Activated CD4-positive, alpha-beta memory T cell treated with anti-CD3 and anti-CD28 coated beads for 36 hours (primary cell): ENCODE measurements at places on chromosomes 3 and 15. TPM values are rescaled to one million over a fixed set of nuclear protein-coding genes. Genes with fewer than 3 reads are reported as not detected.

DNA sequence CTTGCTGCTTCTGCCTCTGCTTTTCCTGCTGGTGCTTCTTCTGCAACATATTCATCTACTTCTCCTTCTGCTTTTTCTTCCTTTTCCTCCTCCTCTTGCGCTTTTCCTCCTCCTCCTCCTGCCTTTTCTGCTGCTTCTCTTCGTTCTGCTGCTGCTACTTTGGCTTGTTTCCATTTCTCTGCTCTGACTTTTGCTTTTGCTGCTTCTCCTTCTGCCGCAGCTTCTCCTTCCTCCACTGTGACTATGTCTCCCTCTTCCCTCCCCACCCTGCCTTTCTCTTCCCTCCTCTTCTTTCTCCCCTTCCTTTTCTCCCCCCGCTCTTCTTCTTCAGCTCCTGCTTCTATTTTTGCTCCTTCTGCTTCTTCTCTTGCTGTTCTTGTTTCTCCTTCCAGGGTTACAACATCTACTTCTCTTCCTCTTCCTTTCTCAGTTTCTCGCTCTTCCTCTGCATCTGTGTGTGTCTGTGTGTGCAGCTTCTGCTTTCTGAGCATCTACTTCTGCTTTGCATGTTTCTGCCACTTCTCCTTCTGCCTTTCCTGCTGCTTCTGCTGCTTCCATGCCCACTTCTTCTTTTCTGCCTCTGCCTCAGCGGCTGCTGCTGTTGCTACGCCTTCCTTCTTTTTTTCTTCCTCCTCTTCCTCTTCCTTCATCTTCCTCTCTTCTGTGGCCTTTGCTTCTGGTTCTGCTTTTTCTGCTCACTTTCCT lies 51.4 kb downstream of the FAM43A start:
- no peak for DNase-seq

- no peak for DNase-seq
Measured at GRCh38 chr15:84653584-84653909, 536 bp downstream of the WDR73 start.

IQCF5 gene
- total RNA-seq = not detected

- DNase-seq = peak; percentile 64
Measured at GRCh38 chr3:122668930-122669730, 11.5 kb upstream of the PARP14 start.

DNA sequence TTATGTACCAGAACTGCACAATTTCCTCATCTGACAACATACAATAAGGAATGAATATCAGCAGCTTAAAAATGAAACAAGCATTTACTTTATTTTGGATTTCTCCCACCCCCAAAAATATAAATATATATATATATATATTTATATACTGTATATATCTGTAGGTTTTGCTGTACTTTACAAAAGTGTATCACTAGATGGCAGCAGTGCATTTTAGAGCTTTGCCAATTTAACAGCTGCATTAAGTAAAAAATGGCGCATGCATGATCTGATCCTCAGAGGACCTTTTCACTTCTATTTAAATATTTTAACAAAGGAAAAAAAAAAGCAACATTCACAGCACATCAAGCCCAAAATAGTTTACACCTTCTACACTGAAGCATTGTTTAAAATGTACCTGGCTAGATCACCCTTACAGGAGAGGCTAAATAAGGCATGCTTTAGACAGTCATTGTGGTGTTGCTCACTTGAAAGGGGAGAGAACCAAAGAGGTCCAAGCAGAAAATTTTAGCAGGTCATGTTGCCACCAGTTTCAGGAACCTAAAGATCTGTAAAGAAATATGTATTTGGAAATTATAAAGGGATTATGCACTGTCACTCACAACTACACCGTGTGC lies 72.6 kb downstream of the NPTN start:
- no peak for DNase-seq

- no peak for DNase-seq
Measured at GRCh38 chr3:122758877-122759560, 34.6 kb downstream of the HSPBAP1 start.

DNA sequence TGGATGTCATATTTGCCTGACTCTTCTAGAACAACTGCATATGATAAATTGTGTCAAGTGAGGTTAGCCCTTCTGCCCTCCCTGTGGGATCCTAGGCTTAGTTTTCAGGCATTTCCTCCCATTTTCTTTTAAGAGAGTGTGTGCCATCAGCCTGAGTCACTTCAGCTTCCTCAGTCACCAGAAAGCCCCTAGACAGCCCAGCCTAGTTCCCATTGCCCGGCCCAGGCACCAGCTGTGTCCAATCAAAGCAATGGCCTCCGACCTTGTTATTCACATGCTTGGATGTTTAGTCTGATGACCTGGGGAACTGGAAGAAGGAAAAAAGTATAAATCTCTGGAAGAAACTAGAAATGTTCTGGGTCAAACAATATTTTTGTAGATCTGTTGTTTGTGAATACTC lies 221.9 kb upstream of the LRIG1 start:
- no peak for DNase-seq

- DNase-seq = no peak
Measured at GRCh38 chr3:177615015-177615414, 417.7 kb upstream of the TBL1XR1 start.

- no peak for DNase-seq
Measured at GRCh38 chr3:191682961-191683360, 222.0 kb downstream of the PYDC2 start.

DNA sequence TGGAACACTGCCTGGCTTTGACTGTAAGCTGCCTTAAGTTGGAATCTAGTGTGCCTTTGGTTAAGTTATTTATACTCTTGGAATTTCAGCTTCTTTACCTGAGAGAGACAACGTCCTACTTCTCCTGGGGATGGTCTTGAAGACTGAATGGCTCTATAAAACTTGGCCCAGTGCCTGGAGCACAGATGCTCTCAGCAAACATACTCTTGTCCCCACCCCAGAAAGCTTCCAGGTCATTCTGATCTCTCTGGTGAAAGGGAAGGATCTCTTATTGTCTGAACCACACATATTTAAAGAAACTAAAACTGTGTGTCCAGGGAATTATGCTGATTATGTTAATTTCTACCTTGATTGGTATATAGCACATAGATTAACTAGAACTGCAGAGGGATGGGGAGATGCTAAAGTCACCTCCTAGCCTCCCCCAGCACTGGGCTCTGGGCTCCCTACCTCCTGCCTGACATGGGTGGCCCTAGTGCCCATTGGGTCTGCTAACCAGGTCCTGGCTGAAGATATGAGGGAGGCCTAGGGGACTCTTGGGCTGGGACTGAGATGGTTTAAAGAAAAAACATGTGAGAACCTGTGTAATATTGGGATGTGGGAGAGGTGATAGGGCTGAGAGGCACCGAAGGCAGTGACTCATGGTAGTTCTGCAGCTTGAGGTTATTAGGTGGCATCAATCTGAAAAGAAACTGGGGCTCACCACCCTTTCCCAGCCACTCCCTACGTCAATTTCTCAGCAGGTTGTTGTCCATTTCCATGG lies 171.0 kb downstream of the RPLP1 start:
- peak; percentile 15 for DNase-seq

RASGRP1 gene
- 174 TPM for total RNA-seq

GRCh38 chr3:53159156-53160060 lies 1.6 kb upstream of the PRKCD start:
- DNase-seq = no peak

ZNF502 gene
- 0.69 TPM for total RNA-seq

- DNase-seq = no peak
Measured at GRCh38 chr15:93196135-93196670, 107.2 kb upstream of the RGMA start.

CCR1 gene
- total RNA-seq = 0.80 TPM

ST6GAL1 gene
- total RNA-seq = 113 TPM

IGF2BP2 gene
- 0.55 TPM for total RNA-seq

- DNase-seq = no peak
Measured at GRCh38 chr3:149455989-149456388, 18.5 kb upstream of the TM4SF4 start.

GOLGA6D gene
- not detected for total RNA-seq

DNA sequence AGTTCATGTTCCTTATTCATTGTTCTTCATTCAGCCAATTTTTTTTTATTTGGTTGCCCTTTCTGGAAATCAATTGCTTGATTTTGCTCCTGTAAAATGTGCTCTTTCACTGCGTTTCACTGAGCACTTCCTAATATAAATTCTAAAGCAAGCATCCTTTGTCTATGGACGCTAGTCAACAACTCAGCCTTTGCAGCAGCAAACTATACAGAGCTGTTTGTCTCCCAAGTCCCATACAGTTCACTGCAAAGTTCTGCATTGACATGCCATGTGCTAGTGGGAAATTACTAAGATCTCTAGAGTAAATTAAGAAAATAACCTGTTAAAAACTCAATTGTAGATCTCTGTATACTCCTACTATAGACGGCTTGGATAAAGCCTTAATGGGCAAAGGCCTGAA lies 130.1 kb upstream of the BHLHE40 start:
- DNase-seq = no peak

GRCh38 chr3:11495948-11496557 lies 147.7 kb downstream of the VGLL4 start:
- no peak for DNase-seq

GRCh38 chr15:68278595-68279405 lies 1.3 kb downstream of the FEM1B start:
- DNase-seq = no peak

PPM1L gene
- total RNA-seq = 2.7 TPM

DNA sequence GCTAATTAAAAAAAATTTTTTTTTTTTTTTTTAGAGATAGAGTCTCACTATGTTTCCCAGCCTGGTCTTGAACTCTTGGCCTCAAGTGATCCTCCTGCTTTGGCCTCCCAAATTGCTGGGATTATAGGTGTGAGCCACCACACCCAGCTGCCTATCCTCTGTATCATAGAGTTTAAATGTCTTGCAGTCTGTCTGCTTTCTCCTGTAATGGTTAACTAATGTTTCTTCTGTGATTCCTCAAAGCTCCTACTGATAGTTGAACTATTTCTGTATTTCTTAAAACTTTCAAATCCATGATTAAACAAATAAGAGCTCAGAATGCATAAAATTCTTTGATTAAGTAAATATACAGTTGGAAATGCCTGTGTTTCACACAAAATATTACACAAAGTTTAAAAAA lies 115.4 kb upstream of the TPM1 start:
- DNase-seq = no peak

GRCh38 chr3:138511945-138512344 lies 77.5 kb downstream of the ESYT3 start:
- DNase-seq = no peak

TM4SF4 gene
- not detected for total RNA-seq

DNA sequence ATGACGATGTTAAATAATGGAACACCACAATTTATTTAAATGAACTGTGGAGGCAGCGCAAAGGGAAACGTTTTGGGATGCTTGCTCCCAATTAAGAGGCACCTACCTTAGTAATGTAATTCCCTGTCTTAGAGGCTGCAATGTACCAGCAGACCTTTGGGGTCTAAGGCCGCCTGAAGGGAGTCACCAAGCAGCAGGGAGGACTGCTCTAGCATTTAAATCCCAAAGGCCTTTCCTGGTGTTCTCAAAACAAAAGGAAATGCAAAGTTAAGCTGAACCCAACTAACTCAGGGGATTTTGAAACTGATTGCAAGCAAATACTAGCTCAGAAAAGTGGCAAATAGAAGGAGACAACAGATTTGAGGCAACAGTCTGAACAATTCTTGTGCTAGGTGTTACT lies 510.8 kb downstream of the GABRG3 start:
- no peak for DNase-seq

DNA sequence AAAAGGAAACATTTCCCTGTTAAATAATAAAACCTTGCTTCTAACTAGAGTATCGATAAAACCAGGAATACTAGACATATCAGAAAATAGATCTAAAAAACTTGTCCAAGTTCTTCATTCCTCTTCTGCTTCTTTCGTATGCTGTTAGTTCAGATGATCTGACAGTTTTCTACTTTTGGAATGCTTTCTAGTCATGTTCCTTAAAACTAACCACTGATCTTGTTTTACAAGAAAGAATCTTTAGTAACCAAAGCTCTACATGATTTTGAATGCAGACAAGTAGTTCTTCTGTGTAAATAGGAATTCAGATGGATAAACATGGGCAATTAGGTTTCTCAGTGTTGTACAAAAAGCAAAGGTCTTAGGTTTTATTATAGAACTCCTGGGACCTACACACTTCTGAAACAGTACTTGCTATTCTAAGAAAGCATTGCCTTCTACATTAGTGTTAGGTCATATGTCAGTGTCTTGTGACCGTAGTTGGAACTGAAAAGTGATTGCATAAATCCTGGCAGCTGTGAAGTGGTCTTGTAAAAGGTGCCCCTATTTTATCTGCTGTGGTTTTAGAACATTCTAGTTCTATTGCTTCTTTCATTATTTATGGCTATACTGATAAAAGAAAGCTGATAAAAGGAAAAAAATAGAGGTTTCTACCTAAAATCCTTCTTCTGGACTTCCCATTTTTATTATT lies 40.7 kb downstream of the SNRK start:
- no peak for DNase-seq

CADPS gene
- total RNA-seq = not detected

GRCh38 chr3:132721479-132722164 lies 587 bp downstream of the NPHP3 start:
- DNase-seq = peak; percentile 18

- DNase-seq = peak; percentile 76
Measured at GRCh38 chr3:196604548-196604947, 34.9 kb upstream of the NRROS start.

PLSCR2 gene
- not detected for total RNA-seq

LYZL4 gene
- not detected for total RNA-seq

GRCh38 chr3:196215493-196216020 lies 777 bp upstream of the SLC51A start:
- no peak for DNase-seq

GPR87 gene
- 1.1 TPM for total RNA-seq

ACTC1 gene
- not detected for total RNA-seq

DNA sequence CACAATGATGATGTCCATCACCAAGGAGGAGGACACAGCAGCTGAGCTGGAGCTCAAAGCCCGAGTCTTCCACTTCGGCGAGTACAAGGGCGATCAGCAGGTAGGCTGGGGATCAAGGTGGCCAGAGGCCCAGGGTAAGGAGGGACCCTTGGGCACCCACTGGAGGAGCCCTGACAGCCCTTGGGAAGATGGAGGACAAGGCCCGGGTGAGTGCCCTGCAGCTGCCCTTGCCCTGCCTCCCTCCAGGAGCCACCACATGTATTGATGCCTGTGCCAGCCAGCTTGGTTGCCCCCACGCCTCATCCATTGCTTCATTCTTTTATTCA lies 38.4 kb downstream of the CFAP100 start:
- DNase-seq = no peak

FBN1 gene
- 0.34 TPM for total RNA-seq

SMCO1 gene
- not detected for total RNA-seq

- no peak for DNase-seq
Measured at GRCh38 chr3:8355346-8355745, 146.3 kb upstream of the LMCD1 start.

LHFPL4 gene
- total RNA-seq = not detected

XCR1 gene
- total RNA-seq = not detected
